ENCODE measurements at places on chromosomes 3 and 15.

DNA sequence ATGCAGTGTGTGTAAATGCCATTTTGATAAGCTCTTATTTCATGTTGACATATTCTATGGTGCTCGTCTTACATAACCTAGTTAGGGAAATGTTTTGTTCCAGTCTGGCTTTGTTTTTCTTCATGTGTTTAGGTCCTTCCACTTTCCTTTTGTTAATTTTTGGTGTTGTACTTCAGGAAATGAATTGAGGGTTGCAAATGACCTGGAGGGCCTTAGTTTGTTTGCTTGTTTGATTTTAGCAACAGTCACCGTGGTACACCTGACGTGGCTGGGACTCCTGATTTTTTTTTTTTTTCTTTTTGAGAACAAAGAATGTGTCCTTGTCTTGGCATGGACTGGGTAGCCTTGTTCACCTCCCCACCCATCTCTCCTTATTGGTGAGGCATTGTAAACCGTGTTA, 114.8 kb downstream of the IGF1R start:
- no peaks in the 10 kb centered on the region for H3K36me3 ChIP-seq
- H3K27me3 ChIP-seq = peaks cover 3% of the 10 kb centered on the region
- DNase-seq = no peak
- H3K27ac ChIP-seq = no peak overlapping the region

GRCh38 chr3:84292128-84292527, 666.7 kb upstream of the CADM2 start:
- H3K27me3 ChIP-seq = no peaks in the 10 kb centered on the region
- DNase-seq = no peak
- no peak overlapping the region for H3K4me3 ChIP-seq
- H3K36me3 ChIP-seq = no peaks in the 10 kb centered on the region
- no peaks in the 10 kb centered on the region for H3K4me1 ChIP-seq

GRCh38 chr3:71891483-71891882, 106.5 kb upstream of the PROK2 start:
- H3K36me3 ChIP-seq = no peaks in the 10 kb centered on the region
- H3K4me3 ChIP-seq = no peak overlapping the region
- H3K27ac ChIP-seq = no peak overlapping the region
- DNase-seq = no peak
- no peaks in the 10 kb centered on the region for H3K4me1 ChIP-seq
- peaks cover 9% of the 10 kb centered on the region for H3K27me3 ChIP-seq

DNA sequence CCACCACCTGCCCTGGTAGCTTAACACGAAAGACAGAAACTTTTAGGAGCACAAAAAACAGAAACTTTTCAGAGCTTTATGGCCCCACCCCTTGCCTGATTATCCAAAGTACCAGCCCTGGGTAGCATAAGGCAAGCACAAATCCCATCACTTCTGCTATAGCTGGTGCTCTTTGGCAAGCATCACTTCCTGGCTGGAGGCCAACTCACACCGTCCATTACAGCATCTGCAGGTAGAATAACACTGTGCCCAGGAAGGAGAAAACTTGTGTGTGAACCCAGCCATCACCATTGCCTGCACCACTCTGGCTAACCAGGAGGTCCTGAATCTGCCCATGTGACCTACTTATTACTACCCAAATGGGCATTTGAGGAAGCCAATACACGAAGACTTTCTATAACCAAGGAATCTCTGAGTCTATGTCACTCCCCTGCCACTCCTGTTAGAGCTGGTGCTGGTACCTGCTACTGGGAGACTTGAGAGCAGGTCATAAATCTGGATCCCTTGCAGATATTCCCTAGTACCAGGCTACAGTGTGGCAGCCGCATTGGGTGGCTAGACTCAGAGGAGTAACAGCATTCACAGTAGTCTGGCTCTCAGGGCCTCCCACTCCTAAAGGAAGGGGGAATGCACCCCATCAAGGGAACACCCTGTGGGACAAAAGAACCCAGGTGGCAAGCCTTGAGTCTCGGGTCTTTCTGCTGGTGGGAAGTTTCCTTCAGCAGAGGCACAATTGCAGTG, 73.3 kb upstream of the AKAP13 start:
- H3K4me3 ChIP-seq = no peak overlapping the region
- peaks cover 18% of the 10 kb centered on the region for H3K4me1 ChIP-seq
- no peaks in the 10 kb centered on the region for H3K36me3 ChIP-seq
- DNase-seq = no peak
- no peaks in the 10 kb centered on the region for H3K27me3 ChIP-seq
- H3K27ac ChIP-seq = no peak overlapping the region

DNA sequence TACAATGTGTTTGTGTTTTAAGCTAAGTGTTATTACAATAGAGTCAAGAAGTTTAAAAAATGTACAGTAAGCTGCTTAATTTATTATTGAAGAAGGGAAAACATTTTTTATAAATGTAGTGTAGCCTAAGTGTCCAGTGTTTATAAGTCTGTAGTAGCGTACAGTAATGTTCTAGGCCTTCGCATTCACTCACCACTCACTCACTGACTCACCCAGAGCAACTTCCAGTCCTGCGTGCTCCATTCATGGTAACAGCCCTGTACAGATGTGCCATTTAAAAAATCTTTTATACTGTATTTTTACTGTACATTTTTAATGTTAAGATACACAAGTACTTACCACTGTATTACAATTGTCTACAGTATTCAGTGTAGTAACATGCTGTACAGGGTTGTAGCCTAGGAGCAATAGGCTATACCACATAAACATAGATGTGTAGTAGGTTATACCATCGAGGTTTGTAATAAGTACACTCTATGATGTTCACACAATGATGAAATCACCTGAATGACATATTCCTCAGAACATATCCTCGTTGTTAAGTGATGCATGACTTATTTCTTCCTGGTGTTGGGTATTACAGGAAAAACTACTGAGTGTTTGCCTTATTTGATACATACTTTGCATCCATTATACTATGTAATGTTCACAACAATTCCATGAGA, 156.6 kb upstream of the NUDT16 start:
- peaks cover 7% of the 10 kb centered on the region for H3K4me1 ChIP-seq
- H3K36me3 ChIP-seq = no peaks in the 10 kb centered on the region
- H3K27ac ChIP-seq = no peak overlapping the region

DNA sequence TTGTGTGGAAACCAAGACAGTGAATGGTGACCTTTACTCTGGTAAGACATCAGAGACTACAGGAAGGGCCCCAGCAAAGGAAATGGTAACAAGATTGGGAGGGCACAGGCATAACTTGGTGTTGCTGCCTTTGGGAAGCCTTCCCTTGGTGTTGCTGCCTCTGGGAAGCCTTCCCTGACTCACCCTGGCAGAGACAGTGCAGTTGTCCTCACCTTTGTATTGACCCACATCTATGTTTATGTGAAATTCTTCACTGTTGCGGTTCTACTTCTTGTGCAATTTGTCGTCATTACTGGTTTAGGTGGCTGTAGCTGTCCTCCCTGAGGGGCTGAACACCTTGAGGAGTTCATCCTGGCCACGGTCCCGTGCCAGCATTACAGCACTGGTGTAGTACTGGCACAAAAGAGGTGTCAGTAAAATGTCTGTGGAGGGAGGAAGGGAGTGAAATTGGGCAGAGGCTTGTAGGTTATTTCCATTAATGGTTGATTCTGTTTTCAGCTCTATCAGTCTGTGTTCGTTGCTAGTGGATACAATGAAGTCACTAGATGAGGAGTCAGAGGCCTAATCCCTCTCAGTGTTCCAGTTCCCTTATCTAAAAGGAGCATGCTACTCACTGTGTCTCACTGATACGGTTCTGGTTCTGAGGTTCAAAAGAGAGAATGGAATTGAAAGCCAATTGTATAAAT, 21.6 kb downstream of the IFT122 start:
- no peak for DNase-seq
- no peaks in the 10 kb centered on the region for H3K27me3 ChIP-seq
- no peak overlapping the region for H3K4me3 ChIP-seq
- peaks cover 15% of the 10 kb centered on the region for H3K36me3 ChIP-seq

GRCh38 chr3:77171026-77171425, 131.1 kb downstream of the ROBO2 start:
- DNase-seq = no peak
- no peak overlapping the region for H3K27ac ChIP-seq
- H3K27me3 ChIP-seq = no peaks in the 10 kb centered on the region
- no peaks in the 10 kb centered on the region for H3K4me1 ChIP-seq

DNA sequence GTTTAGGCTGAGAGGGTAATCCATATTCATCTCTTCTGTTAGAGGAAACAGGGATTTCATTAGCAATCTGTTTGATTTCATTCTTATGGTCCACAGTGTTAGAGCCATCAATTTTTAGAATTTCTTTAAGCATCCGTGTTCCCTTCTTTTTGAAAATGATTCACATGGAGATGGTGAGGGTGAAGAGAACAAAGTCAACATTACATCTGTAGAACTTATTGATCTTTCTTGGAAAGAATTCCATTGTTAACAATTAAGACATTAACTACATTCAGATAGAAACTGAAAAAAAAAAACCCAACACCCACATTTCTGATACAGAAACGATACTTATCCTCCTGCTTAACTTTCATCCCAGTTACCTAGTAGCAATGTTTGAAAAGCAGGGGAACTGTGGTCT, 107.0 kb upstream of the GK5 start:
- no peak overlapping the region for H3K27ac ChIP-seq
- H3K27me3 ChIP-seq = no peaks in the 10 kb centered on the region
- no peak overlapping the region for H3K4me3 ChIP-seq
- no peak for DNase-seq
- H3K36me3 ChIP-seq = peaks cover 69% of the 10 kb centered on the region
- H3K4me1 ChIP-seq = no peaks in the 10 kb centered on the region

GRCh38 chr3:33426630-33427317, 13.4 kb downstream of the UBP1 start:
- no peak overlapping the region for H3K4me3 ChIP-seq
- H3K4me1 ChIP-seq = peaks cover 59% of the 10 kb centered on the region
- peaks cover 51% of the 10 kb centered on the region for H3K36me3 ChIP-seq
- no peak for DNase-seq

- no peak overlapping the region for H3K4me3 ChIP-seq
- H3K27ac ChIP-seq = no peak overlapping the region
- no peaks in the 10 kb centered on the region for H3K36me3 ChIP-seq
- peaks cover 29% of the 10 kb centered on the region for H3K27me3 ChIP-seq
- DNase-seq = no peak
Measured at GRCh38 chr3:98333989-98334606, 19.6 kb upstream of the OR5K4 start.

DNA sequence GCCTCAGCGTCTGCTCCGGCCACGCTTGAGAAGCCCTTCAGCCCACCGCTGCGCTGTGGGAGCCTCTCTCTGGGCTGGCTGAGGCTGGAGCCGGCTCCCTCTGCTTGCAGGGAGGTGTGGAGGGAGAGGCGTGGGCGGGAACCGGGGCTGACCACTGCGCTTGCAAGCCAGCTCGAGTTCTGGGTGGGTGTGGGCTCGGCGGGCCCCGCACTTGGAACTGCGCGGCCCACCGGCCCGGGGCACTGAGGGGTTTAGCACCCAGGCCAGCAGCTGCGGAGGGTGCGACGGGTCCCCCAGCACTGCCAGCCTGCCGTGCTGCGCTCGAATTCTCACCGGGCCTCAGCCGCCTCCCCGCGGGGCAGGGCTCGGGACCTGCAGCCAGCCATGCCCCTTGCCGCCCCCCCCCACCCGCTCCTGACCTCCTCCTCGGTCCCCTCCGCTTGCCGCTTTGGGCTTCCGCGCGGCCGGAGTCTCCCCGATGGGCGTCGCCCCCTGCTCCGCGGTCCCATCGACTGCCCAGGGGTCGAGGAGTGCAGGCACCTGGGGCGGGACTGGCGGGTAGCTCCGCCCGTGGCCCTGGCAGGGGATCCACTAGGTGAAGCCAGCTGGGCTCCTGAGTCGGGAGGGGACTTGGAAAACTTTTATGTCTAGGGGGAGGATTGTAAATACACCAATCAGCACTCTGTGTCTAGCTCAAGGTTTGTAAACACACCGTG, 106.7 kb downstream of the RAP2B start:
- no peaks in the 10 kb centered on the region for H3K36me3 ChIP-seq
- H3K27ac ChIP-seq = no peak overlapping the region
- peaks cover 9% of the 10 kb centered on the region for H3K4me1 ChIP-seq
- H3K4me3 ChIP-seq = no peak overlapping the region
- no peak for DNase-seq
- H3K27me3 ChIP-seq = no peaks in the 10 kb centered on the region

DNA sequence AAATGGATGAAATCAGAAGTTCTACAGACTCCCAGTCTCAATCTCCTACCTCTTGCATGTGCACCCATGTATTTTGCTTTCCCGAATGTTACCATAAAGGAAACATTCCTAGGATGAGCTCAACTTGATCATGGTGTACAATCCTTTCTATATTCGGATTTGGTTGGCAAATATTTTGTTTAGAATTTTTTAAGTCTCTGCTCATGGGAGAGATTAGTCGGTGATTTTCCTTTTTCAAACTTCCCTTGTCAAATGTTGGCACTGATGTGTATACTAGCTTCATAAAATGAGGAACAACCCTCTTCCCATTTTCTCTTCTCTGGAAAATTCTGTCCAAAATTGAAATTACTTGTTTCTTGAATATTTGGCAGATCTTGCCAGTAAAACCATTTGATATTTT, 317.6 kb upstream of the RASGRP1 start:
- H3K27ac ChIP-seq = no peak overlapping the region
- DNase-seq = no peak
- peaks cover 4% of the 10 kb centered on the region for H3K4me1 ChIP-seq
- no peaks in the 10 kb centered on the region for H3K36me3 ChIP-seq

- no peaks in the 10 kb centered on the region for H3K4me1 ChIP-seq
- H3K4me3 ChIP-seq = no peak overlapping the region
- H3K27me3 ChIP-seq = no peaks in the 10 kb centered on the region
- no peak overlapping the region for H3K27ac ChIP-seq
- no peak for DNase-seq
Measured at GRCh38 chr15:62618432-62618831, 424.1 kb upstream of the TPM1 start.

DNA sequence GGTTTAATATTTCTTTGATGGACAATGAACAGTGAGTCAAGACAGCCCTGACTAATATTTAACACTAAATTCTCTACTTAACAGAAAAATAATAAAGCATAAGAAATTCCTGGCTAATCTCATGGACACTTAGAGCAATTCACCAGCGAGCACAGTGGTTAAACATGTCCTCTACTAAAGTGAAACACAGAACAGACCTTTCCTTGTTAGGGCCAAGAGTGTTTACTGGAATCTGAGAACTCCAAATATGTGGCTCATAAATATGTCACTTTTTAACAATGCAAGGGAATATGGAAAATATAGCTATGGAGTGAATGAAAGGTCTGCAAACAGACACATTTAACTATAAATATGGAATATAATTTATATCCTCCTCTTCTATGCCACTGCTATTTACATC, 18.6 kb upstream of the IGSF10 start:
- H3K4me1 ChIP-seq = no peaks in the 10 kb centered on the region
- DNase-seq = no peak
- no peak overlapping the region for H3K4me3 ChIP-seq
- no peak overlapping the region for H3K27ac ChIP-seq
